Stimulated activated CD4-positive, alpha-beta T cell treated with anti-CD3 and anti-CD28 coated beads, Interleukin-4, amount 100 ng/mL, for 1 hour (primary cell): ENCODE measurements at places on chromosomes 5 and 9.

DNA sequence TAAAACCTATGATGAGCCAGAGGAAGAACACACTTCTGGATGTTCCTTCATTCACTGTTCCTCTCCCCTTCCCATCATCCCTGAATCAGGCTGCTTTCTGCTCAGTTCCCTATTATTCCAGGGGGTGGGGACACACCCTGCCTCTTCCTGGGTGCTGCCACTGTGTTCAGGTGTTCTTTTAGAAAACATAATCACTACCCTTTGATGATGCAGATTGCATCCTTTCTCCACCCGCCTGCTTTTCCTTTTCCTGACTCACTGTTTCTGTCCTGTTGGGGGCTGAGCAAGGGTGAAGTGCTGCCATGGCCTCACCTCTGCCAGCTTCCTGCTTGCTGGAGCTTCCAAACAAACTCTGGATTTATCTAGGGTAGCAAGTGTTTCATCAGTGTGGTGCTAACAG is 331.9 kb upstream of the GRIA1 start:
- no peak for DNase-seq

- no peak for DNase-seq
These were observed 153.1 kb downstream of the PCSK1 start for GRCh38 chr5:96279801-96280542.

GRCh38 chr9:97632248-97632984 is 752 bp downstream of the TSTD2 start:
- DNase-seq, result peak; percentile 28

DNA sequence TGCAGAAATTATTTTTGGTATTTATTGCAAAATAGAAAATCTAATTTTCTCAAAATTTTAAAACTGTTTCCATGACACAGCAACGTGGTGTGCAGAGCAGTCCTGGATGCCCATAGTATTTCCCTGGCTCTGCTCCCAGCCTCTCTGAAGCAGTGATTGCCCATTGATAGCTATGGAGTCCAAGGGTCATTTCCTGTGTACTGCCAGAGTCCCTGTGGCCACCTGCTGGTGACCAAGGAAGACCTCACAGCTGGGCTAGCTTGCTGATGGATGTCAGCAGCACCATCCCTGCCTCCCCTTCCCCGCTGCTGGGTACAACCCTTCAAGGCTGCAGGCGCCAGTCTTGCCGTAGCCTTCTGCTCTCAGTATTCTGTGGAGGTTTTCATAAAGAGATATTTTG is 184.1 kb downstream of the DIRAS2 start:
- DNase-seq, result no peak

- peak; percentile 58 for DNase-seq
These were observed 858 bp downstream of the NCS1 start for GRCh38 chr9:130172858-130173665.

- DNase-seq, result no peak
These were observed 84.1 kb downstream of the TLE1 start for GRCh38 chr9:81605170-81605670.

GRCh38 chr9:125829743-125830142 is 82.6 kb downstream of the PBX3 start:
- peak; percentile 43 for DNase-seq

DNA sequence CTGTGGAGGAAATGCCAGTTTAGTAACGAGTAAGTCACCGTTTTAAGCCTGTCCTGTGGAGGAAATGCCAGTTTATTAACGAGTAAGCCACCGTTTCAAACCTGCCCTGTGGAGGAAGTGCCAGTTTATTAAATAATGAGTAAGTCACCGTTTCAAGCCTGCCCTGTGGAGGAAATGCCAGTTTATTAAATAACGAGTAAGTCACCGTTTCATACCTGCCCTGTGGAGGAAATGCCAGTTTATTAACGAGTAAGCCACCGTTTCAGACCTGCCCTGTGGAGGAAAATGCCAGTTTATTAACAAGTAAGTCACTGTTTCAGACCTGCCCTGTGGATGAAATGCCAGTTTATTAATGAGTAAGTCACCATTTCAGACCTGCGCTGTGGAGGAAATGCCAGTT is 18.9 kb upstream of the PDCD6 start:
- DNase-seq, result no peak

- DNase-seq, result no peak
These were observed 43.2 kb downstream of the RFK start for GRCh38 chr9:76351006-76351405.

GRCh38 chr9:123353984-123354591 is 1.9 kb upstream of the CRB2 start:
- DNase-seq, result peak; percentile 62

GRCh38 chr9:124349675-124350493 is 65.4 kb downstream of the PSMB7 start:
- no peak for DNase-seq

GRCh38 chr5:125541085-125541484 is 794.6 kb upstream of the ZNF608 start:
- DNase-seq, result no peak

DNA sequence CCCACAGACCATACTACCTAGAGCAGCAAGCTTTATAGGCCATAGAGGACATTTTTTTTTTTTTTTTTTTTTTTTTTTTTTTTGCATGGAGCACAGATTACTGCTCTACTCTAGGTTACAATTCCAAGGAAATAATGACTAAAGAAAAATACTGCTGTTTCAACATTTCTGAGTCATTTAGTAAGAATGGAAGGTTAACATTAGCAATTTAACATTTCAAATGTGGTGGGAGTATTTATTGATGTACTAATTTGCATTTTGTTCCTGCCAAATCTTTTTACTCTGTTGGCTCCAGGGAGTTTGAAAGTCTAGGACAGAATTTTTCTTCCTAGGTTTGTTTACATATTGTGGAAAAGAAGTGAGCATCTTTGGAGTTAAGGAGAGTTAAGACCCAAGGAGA is 142.1 kb upstream of the CCDC152 start:
- DNase-seq, result no peak

GRCh38 chr5:174706997-174707572 is 17.3 kb upstream of the MSX2 start:
- no peak for DNase-seq

DNA sequence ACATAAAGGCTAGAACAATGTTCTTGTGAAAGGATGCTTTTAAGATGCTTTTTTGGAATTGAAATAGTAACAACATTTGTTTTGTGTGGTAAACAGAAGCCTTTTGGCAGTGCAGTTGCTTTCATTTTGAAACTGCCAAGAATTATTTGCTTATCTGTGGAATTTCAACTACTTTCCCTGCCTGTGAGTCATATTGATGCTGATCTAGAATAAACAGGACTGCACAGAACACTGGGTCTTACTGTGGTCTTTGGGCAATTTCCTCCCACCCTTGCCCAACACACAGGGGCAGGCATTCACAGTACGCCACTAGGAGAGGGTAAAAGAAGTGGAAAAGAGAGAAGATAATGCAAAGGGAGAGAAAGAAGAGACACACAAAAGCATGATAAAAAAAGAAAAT is 483.7 kb downstream of the ELAVL2 start:
- no peak for DNase-seq

GRCh38 chr5:141430332-141431113 is at the start of gene PCDHGA12:
TSS of gene PCDHGA12 (plus strand) at chr5:141430507. CDS start at chr5:141430760, 253 bp downstream.
- DNase-seq, result peak; percentile 22

- DNase-seq, result no peak
These were observed 3.8 kb downstream of the ZFYVE16 start for GRCh38 chr5:80411589-80412219.

GRCh38 chr5:154575546-154576428 is 97.8 kb upstream of the HAND1 start:
- DNase-seq, result no peak

GRCh38 chr9:123550012-123550411 is 194.0 kb downstream of the CRB2 start:
- no peak for DNase-seq

DNA sequence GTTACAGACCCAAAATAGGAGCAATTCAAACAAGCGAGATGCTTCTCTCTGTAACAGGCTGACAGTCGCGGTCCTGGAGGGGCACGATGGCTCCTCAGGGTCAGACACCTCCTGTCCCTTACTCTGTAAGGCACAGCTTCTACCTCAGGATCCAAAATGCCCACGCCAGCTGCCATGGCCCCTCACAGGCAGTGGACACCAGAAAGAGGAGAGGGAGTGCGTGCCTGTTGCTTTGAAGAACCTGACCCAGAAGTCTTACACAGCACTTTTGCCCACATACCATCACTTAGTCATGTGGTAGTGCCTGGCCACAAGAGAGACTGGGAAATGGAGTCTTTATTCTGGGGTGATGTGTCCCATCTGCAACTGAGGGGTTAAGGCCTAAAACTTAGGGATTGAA is 11.6 kb upstream of the ABL1 start:
- no peak for DNase-seq

DNA sequence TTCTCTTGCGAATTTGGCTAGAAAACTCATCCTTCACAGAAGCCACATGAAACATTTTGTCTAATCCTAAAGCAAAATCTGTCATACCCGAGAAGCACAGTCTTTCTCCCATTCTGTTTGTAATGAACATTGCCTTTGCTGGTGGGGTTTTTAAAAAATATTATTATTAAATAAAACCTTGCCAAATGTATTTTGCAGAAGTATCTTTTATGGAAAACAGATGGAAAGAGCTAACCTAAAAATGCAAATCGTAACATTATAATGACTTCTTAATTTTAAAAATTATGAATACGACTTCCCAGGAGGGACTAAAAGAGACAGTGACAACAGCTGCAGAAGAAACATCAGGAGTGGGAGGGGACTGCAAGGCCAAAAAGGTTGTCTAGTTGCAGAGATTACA is 246.3 kb upstream of the TAS2R1 start:
- no peak for DNase-seq

DNA sequence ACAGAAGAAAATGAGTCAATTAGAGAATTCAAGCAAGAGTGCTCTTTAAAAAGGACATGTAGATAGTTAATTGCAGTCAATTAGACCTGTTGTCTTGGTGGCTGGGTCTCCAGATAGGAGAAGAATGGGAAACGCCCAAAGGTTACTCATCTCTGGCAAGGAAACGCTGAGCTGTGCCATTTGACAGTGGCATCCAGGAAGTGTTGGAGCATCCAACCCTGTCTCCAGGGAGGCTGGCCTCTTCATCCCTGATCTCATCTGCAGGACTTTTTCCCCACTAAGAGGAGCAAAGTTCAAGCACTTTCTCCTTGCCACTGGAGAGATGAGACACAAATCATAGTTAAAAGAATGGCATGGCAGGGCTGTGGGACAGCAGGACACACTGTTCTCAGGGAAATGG is 111.7 kb upstream of the MSX2 start:
- DNase-seq, result no peak
